HFFc6 (cell line): ENCODE measurements at places on chromosomes 2 and 18. TPM values are rescaled to one million over a fixed set of nuclear protein-coding genes. Genes with fewer than 3 reads are reported as not detected.

TSGA10 gene
- 0.85 to 1.8 TPM (median 1.0 TPM) in 3 replicates for total RNA-seq

SESTD1 gene
- 19.7 to 28.4 TPM (median 23.7 TPM) in 3 replicates for total RNA-seq

LAPTM4A gene
- total RNA-seq: 224 and 266 TPM in 2 replicates

GREB1 gene
- 0.09 and 0.18 TPM in 2 replicates for total RNA-seq

GPR45 gene
- not detected in 3 replicates for total RNA-seq

GPR75 gene
- 1.5 and 2.1 TPM in 2 replicates for total RNA-seq

CFAP221 gene
- total RNA-seq: not detected in 3 replicates

DNA sequence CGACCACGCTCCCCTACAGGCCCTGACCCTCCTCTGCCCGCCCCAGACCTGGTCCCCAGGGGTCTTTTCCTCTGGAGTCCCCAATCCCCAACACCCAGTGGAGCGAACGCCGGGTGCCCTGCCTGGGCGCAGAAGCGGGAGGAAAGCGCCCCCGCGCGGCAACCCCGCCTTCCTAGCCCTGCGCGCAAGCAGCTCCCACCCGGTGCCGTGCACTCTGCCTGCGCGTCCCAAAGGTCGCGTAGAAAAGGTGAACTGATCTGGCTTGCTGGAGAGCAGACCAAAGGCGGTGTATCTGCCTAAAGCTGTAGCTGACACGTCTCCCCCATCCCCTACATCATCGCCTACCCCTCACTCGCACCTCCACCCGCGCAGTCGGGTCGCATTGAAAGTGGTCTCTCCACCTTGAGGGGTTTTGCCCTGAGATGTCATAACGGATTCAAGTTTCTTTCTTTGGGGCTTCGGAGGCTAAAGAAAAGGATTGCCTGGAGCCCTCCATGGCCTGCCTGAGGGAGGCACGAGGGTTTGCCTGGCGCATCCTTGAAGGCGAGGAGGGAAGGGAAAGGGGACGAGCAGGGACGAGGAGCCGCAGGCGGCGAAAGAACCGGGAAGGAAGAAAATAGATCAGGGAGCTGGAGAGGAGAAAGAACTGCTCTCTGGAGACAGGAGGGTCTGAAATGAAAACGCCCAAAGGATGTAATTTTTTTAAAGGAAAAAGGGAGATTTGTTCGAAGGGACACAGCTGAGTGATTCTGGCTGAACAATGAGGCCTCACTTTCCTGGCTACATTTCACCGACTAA is 5.8 kb downstream of the GAD1 start:
- no peak overlapping the region for H3K27ac ChIP-seq
- no peaks in the 10 kb centered on the region for H3K36me3 ChIP-seq
- H3K27me3 ChIP-seq: peaks cover 83% of the 10 kb centered on the region
- peak overlapping the region; percentile 26 for H3K4me3 ChIP-seq
- peaks cover 21% of the 10 kb centered on the region for H3K4me1 ChIP-seq

- DNase-seq: no peak
- H3K27ac ChIP-seq: no peak overlapping the region
- H3K4me3 ChIP-seq: no peak overlapping the region
- peaks cover 3% of the 10 kb centered on the region for H3K27me3 ChIP-seq
- no peaks in the 10 kb centered on the region for H3K4me1 ChIP-seq
These were observed 249.1 kb downstream of the FAM210A start for GRCh38 chr18:13477147-13477683.

GRCh38 chr2:205717999-205718398 is 35.7 kb downstream of the NRP2 start:
- DNase-seq: no peak
- peaks cover 19% of the 10 kb centered on the region for H3K4me1 ChIP-seq
- 0 out of 2 replicates have a peak, but pooled peaks cover 5% of the 10 kb centered on the region for H3K36me3 ChIP-seq
- H3K27me3 ChIP-seq: no peaks in the 10 kb centered on the region

- DNase-seq: no peak
- no peaks in the 10 kb centered on the region for H3K36me3 ChIP-seq
- no peak overlapping the region for H3K4me3 ChIP-seq
- peaks cover 11% of the 10 kb centered on the region for H3K4me1 ChIP-seq
These were observed 67.0 kb downstream of the CACNB4 start for GRCh38 chr2:152031747-152032306.

- DNase-seq: no peak
- peaks cover 11% of the 10 kb centered on the region for H3K27me3 ChIP-seq
- H3K4me1 ChIP-seq: peaks cover 12% of the 10 kb centered on the region
- no peaks in the 10 kb centered on the region for H3K36me3 ChIP-seq
- H3K4me3 ChIP-seq: no peak overlapping the region
These were observed 81.3 kb upstream of the ACAA2 start for GRCh38 chr18:49894517-49895226.

DNA sequence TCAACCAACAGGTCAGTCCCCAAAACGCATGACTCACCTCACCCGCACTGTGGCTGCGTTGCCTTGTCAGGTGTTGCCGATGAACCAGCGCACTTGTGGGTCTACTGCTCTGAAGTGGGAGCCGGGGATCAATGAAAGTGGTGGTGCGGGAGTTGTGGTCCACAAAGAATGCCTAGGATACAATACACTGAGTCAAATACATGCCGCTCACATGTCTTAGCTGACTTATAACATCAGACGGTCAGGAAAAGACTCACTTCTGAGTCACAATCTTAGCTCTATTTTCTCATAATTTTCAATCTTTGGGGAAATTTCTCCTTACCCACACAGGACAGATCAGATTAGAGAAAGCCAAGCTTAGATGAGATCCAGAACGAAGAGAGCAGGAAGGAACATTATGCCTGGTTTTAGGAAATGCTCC is 107.1 kb upstream of the STK17B start:
- DNase-seq: peak; percentile 86
- H3K27me3 ChIP-seq: no peaks in the 10 kb centered on the region; the same call in 1 of the 2 replicates
- peak overlapping the region; percentile 71 for H3K4me3 ChIP-seq
- H3K36me3 ChIP-seq: peaks cover 15% of the 10 kb centered on the region
- H3K27ac ChIP-seq: peak overlapping the region; percentile 90
- peaks cover 68% of the 10 kb centered on the region for H3K4me1 ChIP-seq

DNA sequence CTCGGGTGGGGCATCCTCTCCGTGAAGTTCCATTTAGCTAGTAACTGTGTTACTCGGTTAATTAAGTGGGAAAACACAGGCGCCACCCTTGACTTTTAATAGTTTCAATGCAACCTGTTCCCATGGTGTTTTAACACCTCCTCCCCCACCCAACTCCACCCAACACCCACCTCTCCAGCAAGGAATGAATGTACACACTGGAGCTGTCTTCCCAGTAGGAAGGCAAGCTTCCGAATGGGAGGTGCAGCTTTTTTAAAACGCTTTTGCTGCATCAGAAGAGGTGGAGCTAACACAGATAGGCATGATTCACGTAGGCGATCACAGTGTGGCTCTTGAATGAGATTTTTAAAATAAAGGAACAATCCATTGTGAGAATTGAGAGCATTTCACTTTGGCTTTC is 73.8 kb upstream of the AGAP1 start:
- H3K27me3 ChIP-seq: peaks cover 7% of the 10 kb centered on the region
- H3K27ac ChIP-seq: no peak overlapping the region
- peaks cover 4% of the 10 kb centered on the region; the same call in 1 of the 2 replicates for H3K4me1 ChIP-seq
- peaks cover 5% of the 10 kb centered on the region for H3K36me3 ChIP-seq
- DNase-seq: no peak
- no peak overlapping the region for H3K4me3 ChIP-seq

GRCh38 chr18:6057604-6058003 is 162.3 kb upstream of the TMEM200C start:
- peaks cover 2% of the 10 kb centered on the region; the same call in 1 of the 2 replicates for H3K27me3 ChIP-seq
- peaks cover 33% of the 10 kb centered on the region; the same call in 1 of the 2 replicates for H3K4me1 ChIP-seq
- no peak overlapping the region for H3K27ac ChIP-seq
- no peaks in the 10 kb centered on the region; the same call in 1 of the 2 replicates for H3K36me3 ChIP-seq
- H3K4me3 ChIP-seq: no peak overlapping the region
- DNase-seq: no peak

DNA sequence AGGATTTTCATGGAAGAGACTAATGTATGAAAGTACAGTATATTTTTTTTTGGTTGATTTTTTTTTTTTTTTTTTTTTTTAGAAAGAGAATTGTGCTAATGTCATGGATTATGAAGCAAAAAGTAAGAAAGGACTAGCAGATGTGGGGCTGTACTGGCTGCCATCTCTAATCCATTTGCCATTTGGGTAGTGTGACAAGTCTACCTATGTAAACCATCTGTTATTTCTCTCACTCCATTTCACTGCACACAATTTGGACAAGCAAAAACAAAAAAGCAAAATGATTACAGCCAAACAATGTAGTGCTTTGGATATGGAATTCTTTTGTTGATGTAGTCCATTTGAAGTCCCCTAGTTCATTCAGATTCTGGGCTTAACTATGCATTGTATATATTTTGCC is 1355.4 kb downstream of the LRP1B start:
- H3K4me3 ChIP-seq: no peak overlapping the region
- no peak overlapping the region for H3K27ac ChIP-seq
- no peaks in the 10 kb centered on the region for H3K4me1 ChIP-seq

GRCh38 chr2:217263756-217264155 is 403.9 kb upstream of the TNP1 start:
- H3K27ac ChIP-seq: no peak overlapping the region
- H3K36me3 ChIP-seq: peaks cover 27% of the 10 kb centered on the region
- H3K27me3 ChIP-seq: no peaks in the 10 kb centered on the region
- DNase-seq: no peak
- H3K4me3 ChIP-seq: no peak overlapping the region

GRCh38 chr18:61274416-61274960 is 58.7 kb upstream of the CDH20 start:
- H3K36me3 ChIP-seq: no peaks in the 10 kb centered on the region
- DNase-seq: no peak
- no peak overlapping the region for H3K4me3 ChIP-seq
- H3K27me3 ChIP-seq: no peaks in the 10 kb centered on the region

DNA sequence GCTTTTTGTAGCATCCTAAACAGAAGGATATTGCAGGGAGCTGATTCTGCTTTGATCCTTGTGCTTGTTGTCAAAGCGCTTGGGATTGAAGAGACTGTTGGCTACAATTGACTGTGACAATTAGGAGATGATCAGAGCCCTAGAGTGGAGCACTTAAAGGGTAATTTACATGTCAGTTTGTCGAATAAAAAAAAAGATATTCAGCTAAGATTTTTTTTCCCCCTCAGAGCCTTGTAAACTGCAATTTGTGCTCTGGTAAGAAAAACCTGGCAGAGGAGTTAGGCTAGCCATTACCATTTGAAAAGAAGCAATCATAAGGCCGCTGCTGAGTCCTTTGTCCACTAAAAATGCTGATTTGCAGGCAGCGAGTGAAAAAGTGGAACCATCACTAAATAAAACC is 47.8 kb upstream of the ZEB2 start:
- H3K36me3 ChIP-seq: no peaks in the 10 kb centered on the region
- H3K27ac ChIP-seq: no peak overlapping the region
- peaks cover 3% of the 10 kb centered on the region for H3K27me3 ChIP-seq
- no peak overlapping the region for H3K4me3 ChIP-seq
- no peaks in the 10 kb centered on the region for H3K4me1 ChIP-seq
